ENCODE measurements at places on chromosomes 1 and 21. TPM values are rescaled to one million over a fixed set of nuclear protein-coding genes. Genes with fewer than 3 reads are reported as not detected.

ALPL gene
- 0.36 TPM for total RNA-seq

LPAR3 gene
- total RNA-seq, result 0.26 TPM

GJB5 gene
- not detected for total RNA-seq

COL24A1 gene
- total RNA-seq, result 0.46 TPM

Data from smooth muscle cell of the pulmonary artery (primary cell).